ENCODE measurements at places on chromosomes 7 and 10.
A peak's percentile ranks its signal among the peaks of the same experiment; 100 is the strongest.

GRCh38 chr7:30852308-30852684 is 59.4 kb upstream of the AQP1 start:
- no peak overlapping the region for H3K4me3 ChIP-seq
- no peaks in the 10 kb centered on the region for H3K4me1 ChIP-seq
- no peak for DNase-seq
- no peaks in the 10 kb centered on the region for H3K27me3 ChIP-seq
- H3K27ac ChIP-seq, result no peak overlapping the region

- no peak overlapping the region for H3K27ac ChIP-seq
- no peaks in the 10 kb centered on the region for H3K27me3 ChIP-seq
- DNase-seq, result no peak
- H3K36me3 ChIP-seq, result no peaks in the 10 kb centered on the region
Observed at GRCh38 chr7:105369944-105370343, 18.8 kb downstream of the SRPK2 start.

DNA sequence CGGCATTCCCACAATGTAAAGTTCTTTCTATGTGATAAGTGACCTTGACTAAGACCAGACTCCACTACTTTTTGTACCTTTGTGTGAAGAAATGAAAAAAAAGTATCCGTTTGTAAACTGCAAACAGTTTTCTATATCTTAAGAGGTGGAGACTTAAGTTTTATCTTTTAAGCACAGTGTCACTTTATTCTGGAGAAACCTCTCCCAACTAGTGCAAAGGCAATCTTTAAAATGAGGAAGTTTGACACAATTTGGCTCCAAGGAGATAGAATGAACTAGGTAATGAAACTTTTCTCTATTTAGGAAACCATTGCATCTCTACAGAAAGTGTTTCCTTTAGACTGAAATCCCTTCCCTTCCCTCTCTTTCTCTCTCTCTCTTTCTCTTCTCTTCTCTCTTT is 122.9 kb downstream of the SAMD9 start:
- no peaks in the 10 kb centered on the region for H3K36me3 ChIP-seq
- H3K4me3 ChIP-seq, result no peak overlapping the region
- no peaks in the 10 kb centered on the region for H3K27me3 ChIP-seq
- no peak for DNase-seq
- no peaks in the 10 kb centered on the region for H3K4me1 ChIP-seq
- no peak overlapping the region for H3K27ac ChIP-seq

DNA sequence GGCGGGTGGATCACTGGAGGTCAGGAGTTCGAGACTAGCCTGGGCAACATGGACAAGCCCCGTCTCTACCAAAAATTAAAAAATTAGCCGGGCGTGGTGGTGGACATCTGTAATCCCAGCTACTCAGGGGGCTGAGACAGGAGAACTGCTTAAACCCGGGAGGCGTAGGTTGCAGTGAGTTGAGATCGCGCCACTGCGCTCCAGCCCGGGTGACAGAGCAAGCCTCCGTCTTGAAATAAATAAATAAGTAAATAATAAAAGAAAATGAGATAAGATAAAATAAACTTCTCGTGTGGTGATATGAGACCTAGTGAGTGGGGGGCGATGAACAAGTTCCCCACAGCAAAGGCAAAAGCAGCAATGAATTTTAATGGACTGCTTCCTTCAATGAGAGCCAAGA is 33.6 kb upstream of the LMTK2 start:
- H3K4me3 ChIP-seq, result no peak overlapping the region
- H3K36me3 ChIP-seq, result no peaks in the 10 kb centered on the region
- DNase-seq, result no peak

- no peak overlapping the region for H3K27ac ChIP-seq
- no peak overlapping the region for H3K4me3 ChIP-seq
- no peaks in the 10 kb centered on the region for H3K36me3 ChIP-seq
- DNase-seq, result no peak
- peaks cover 29% of the 10 kb centered on the region for H3K4me1 ChIP-seq
- H3K27me3 ChIP-seq, result no peaks in the 10 kb centered on the region
Observed at GRCh38 chr10:103676058-103676785, 179.2 kb downstream of the SH3PXD2A start.

GRCh38 chr7:41809529-41809939 is 106.6 kb upstream of the INHBA start:
- H3K4me3 ChIP-seq, result no peak overlapping the region
- no peak for DNase-seq
- no peaks in the 10 kb centered on the region for H3K4me1 ChIP-seq
- H3K27me3 ChIP-seq, result no peaks in the 10 kb centered on the region
- H3K27ac ChIP-seq, result no peak overlapping the region

DNA sequence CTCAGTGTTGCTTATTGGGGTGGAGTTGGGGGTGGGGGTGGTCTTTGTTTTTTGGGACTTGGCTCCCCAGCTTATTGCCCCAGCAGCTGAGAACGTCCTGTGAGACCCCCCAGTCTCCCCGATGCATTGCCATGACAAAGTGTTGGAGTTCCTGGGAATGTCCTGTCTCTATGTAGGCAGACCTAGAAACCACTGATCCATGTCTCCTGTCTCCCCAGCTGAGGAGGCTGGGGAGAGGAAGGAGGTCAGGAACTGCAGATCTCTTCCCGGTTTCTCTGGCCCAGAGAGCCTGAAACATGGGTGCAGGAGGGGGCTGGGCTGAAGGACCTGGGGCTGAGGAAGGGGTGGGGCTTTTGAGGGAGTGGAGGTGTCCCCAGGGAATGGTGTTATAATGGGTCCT is 80.2 kb upstream of the GTF2IRD1 start:
- H3K27ac ChIP-seq, result no peak overlapping the region
- H3K4me1 ChIP-seq, result no peaks in the 10 kb centered on the region
- no peaks in the 10 kb centered on the region for H3K36me3 ChIP-seq
- no peak overlapping the region for H3K4me3 ChIP-seq
- no peaks in the 10 kb centered on the region for H3K27me3 ChIP-seq

- H3K4me3 ChIP-seq, result no peak overlapping the region
- H3K36me3 ChIP-seq, result no peaks in the 10 kb centered on the region
- H3K27me3 ChIP-seq, result no peaks in the 10 kb centered on the region
- peaks cover 17% of the 10 kb centered on the region for H3K4me1 ChIP-seq
- DNase-seq, result no peak
Observed at GRCh38 chr10:29703271-29703670, 68.5 kb upstream of the SVIL start.

GRCh38 chr10:106680061-106680460 is 484.4 kb downstream of the SORCS1 start:
- H3K4me3 ChIP-seq, result no peak overlapping the region
- no peaks in the 10 kb centered on the region for H3K36me3 ChIP-seq
- no peak for DNase-seq
- no peaks in the 10 kb centered on the region for H3K27me3 ChIP-seq
- H3K27ac ChIP-seq, result no peak overlapping the region

- H3K36me3 ChIP-seq, result no peaks in the 10 kb centered on the region
- peaks cover 17% of the 10 kb centered on the region for H3K4me1 ChIP-seq
- H3K27me3 ChIP-seq, result no peaks in the 10 kb centered on the region
- H3K27ac ChIP-seq, result no peak overlapping the region
- DNase-seq, result peak; percentile 46
Observed at GRCh38 chr7:140653319-140654108, 12.9 kb upstream of the DENND2A start.

GRCh38 chr7:30526163-30526562 is 21.5 kb upstream of the GGCT start:
- no peak overlapping the region for H3K27ac ChIP-seq
- no peaks in the 10 kb centered on the region for H3K36me3 ChIP-seq
- no peaks in the 10 kb centered on the region for H3K4me1 ChIP-seq
- H3K4me3 ChIP-seq, result no peak overlapping the region
- no peaks in the 10 kb centered on the region for H3K27me3 ChIP-seq
- no peak for DNase-seq

- peaks cover 32% of the 10 kb centered on the region for H3K36me3 ChIP-seq
- peak; percentile 72 for DNase-seq
Observed at GRCh38 chr10:3783682-3784432, 1.2 kb downstream of the KLF6 start.

DNA sequence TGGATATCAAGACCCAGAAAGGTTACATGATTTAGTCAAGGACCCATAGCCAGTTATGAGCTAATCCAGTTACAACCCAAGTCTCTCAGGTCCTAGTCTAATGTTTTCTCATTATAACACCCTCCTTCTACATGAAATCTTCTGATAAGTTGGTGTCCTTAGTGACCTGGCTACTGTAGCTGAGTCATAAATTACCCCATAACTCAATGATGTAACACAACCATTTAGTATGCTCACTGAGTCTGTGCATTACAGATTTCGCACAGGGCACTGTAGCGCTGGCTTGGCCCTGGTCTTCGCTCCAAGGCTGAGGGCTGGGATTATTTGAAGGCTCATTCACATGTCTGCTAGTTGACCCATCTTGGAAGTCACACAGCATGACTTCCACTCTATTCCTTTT is 36.0 kb upstream of the GLCCI1 start:
- H3K27me3 ChIP-seq, result no peaks in the 10 kb centered on the region
- no peak for DNase-seq
- no peak overlapping the region for H3K27ac ChIP-seq
- H3K4me3 ChIP-seq, result no peak overlapping the region
